ENCODE measurements at places on chromosomes 5 and 9.

GRCh38 chr5:181109489-181110013 lies 21.4 kb downstream of the OR2V1 start:
- no peaks in the 10 kb centered on the region for H3K4me1 ChIP-seq
- peaks cover 10% of the 10 kb centered on the region for H3K27me3 ChIP-seq
- H3K27ac ChIP-seq = no peak overlapping the region
- no peaks in the 10 kb centered on the region for H3K36me3 ChIP-seq

DNA sequence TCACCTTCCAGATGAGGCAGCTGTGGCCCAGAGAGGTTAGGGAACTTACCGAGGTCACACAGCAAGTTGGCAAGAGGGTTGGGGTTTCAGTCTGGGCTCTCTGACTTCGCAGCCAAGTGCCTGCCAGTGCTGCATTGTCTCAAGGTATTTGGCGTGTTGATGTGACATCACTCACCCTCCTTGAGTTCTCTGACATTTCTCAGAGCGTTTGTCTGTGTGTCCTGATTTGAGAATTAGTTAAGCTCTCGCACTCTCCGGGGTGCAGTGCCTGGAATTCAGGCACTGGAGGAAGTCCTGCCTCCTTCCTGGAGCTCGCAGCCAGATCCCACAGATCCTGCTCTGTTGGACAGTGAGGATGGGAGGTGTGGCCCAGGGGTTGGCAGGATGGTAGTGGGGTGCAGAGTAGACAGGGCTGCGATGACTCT lies 25.7 kb downstream of the WWC1 start:
- peak overlapping the region; percentile 89 for H3K27ac ChIP-seq
- peaks cover 38% of the 10 kb centered on the region for H3K4me1 ChIP-seq
- no peak for DNase-seq
- H3K4me3 ChIP-seq = no peak overlapping the region
- H3K36me3 ChIP-seq = no peaks in the 10 kb centered on the region
- H3K27me3 ChIP-seq = no peaks in the 10 kb centered on the region

GRCh38 chr9:95736370-95736769 lies 139.1 kb upstream of the ERCC6L2 start:
- H3K4me3 ChIP-seq = no peak overlapping the region
- peak overlapping the region; percentile 59 for H3K27ac ChIP-seq
- H3K36me3 ChIP-seq = no peaks in the 10 kb centered on the region

GRCh38 chr5:135216471-135217343 lies 182.3 kb downstream of the MACROH2A1 start:
- H3K4me3 ChIP-seq = no peak overlapping the region
- no peaks in the 10 kb centered on the region for H3K4me1 ChIP-seq
- no peak overlapping the region for H3K27ac ChIP-seq
- DNase-seq = no peak
- no peaks in the 10 kb centered on the region for H3K36me3 ChIP-seq

All from trophoblast cell (in vitro differentiated cells and primary cell).